ENCODE measurements at places on chromosomes 13 and 19.
A peak's percentile ranks its signal among the peaks of the same experiment; 100 is the strongest.

GRCh38 chr19:18057557-18057956, 29.2 kb downstream of the IL12RB1 start:
- no peak for DNase-seq

GRCh38 chr13:106117035-106117434, 418.4 kb downstream of the EFNB2 start:
- peak; percentile 76 for DNase-seq

DNA sequence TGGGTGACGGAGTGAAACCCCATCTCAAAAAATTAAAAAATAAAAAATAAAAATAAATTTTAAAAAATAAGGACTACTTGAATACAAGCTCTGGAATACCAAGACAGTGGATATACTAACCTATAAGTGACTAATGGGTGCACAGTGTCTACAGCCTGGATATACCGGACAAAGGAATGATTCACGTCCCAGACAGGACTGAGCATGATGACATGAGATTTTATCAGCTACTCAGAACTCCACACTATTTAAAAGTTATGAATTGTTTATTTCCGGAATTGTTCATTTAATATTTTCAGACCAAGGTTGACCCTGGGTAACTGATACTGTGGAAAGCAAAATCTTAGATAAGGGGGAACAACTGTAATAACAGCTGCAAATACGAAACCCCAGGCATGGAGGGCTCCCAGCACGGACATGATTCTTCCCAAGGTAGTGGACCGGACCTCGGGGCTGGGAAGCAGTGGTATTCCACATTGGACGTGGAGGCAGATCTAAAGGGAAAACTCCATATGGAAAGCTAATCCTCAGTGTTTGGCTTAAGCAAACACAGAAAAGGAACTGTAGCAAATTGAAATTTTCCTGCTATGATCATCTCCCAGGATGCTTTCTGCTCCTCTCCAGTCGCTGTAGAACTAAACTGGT, 102.6 kb upstream of the TSHZ3 start:
- DNase-seq: no peak

- no peak for DNase-seq
Measured at GRCh38 chr19:1512671-1513498, at the start of gene ADAMTSL5. TSS of gene ADAMTSL5 (minus strand) at chr19:1513019. CDS start at chr19:1510943, 2,076 bp downstream.

- no peak for DNase-seq
Measured at GRCh38 chr13:25619897-25620296, 248.1 kb downstream of the ATP8A2 start.

DNA sequence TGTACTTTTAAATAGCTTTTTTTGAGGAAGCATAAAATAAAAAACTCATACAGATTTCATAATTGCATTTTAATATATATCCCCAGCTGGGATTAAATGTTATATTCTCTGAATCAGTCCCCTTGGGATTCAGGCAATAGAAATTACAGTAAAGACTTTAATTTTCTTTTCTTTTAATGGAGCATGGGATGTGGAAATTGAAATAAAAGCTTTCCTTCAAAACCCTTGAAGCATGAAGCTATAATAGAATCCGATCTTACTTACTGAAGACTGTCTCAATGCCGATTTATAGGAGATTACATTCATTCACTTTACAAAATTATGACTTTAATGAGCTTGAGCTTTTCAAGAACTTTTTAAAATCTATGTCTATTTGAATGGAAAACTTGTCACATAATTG, 243.4 kb downstream of the SPRY2 start:
- no peak for DNase-seq

DNA sequence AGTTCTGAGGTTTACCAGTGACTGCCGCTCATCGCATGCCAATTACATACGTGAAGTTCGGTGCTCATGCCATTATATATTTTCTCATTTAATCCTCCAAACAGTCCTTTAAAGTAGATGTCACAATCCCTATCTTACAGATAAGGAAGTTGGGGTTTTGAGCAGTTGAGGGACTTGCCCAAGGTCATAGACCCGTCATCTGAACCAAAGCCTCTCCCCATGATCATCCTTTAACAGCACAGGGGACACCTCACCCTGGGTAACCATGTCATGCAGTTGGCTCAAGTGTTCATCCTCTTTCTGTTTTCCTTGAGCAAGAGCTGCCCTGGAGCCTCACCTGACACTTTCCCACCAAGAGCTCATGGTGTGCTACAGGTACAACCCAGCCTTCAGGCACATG, 69.1 kb downstream of the HSPH1 start:
- no peak for DNase-seq

DNA sequence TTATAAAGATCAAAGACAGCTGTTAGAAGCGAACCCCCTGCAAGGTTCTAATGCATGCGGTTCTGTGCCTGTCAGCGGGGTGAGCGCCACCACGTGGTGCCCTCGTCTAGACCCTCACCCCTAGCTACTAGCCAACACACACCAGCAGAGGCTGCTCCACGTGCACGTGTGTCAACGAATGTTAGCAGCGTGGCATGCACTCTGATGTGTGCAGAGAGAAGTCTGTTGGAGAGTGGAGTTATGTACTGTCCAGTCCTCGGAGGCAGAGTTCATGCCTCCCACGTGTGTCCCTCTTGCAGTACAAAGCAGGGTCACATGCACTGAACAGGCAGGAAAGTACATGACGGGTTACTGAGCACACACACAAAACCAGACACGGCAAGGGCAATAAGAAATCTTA, 75.0 kb upstream of the SLC15A1 start:
- DNase-seq: no peak

DNA sequence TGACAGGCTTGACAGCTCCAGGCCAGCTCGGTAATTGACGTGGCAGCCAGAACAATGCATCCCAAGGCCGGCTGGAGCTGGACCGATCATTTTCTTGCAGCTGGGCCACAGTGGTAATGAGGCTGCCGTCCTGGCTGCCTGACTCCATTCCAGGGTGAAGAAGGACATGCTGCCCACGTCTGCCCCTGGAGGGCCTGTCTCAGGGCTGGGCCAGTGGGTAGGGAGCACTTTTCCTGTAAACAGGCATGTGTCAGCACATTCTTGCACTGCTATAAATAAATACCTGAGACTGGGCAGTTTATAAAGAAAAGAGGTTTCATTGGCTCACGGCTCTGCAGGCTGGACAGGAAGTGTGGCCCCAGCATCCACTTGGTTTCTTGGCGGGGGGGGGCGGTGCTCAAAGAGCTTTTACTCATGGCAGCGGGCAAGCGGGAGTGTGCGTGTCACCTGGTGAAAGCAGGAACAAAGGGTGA, 38.1 kb upstream of the KCTD15 start:
- no peak for DNase-seq

- DNase-seq: no peak
Measured at GRCh38 chr13:111233080-111233479, 87.4 kb upstream of the TEX29 start.

Measured in astrocyte of the spinal cord (primary cell).